ENCODE measurements at places on chromosomes 4 and X.

GRCh38 chrX:108573136-108573535, 133.5 kb downstream of the COL4A5 start:
- DNase-seq, result no peak

DNA sequence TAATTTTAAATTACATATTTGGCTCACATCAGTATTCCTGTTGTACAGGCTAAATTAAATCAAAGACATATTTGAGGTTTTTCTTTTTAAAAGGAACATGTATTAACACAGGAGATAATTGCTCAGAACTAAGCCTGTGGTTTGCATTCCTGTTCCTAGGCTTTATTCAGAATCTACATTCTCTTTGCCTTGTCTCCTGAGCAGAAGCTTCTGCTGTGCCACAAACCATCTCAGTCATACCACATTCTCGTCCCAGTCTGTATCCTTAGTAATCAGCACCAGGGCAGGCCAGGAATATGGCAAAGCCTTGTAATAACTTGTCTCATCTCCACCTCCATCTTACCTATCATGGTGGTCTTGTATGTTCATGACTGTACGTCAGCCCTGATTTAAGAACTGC, 162.8 kb downstream of the ARHGAP24 start:
- no peak for DNase-seq

DNA sequence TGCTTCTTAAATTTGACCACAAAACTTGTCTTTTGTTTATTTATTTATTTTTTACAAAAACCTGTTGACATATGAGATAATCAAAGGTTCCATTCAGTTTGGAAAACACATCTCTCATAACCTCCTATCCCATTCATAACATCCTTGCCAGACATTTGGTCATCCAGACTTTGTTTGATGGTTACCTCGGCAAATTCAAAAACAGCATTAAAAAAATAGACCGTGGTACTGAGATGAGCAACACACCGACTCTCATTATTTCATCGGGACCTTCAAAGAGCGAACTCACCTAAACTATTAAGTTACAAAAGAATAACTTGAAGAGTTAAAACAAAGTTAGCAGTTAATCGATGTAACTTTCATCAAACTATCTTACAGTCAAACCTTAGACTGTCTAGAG, 85.8 kb upstream of the RPS6KA3 start:
- DNase-seq, result no peak

- DNase-seq, result no peak
Measured at GRCh38 chrX:115591856-115592842, 31.2 kb downstream of the PLS3 start.

- DNase-seq, result no peak
Measured at GRCh38 chrX:118220509-118220908, 103.9 kb upstream of the KLHL13 start.

- DNase-seq, result no peak
Measured at GRCh38 chr4:169437299-169438047, 166.7 kb upstream of the SH3RF1 start.

GRCh38 chr4:71830497-71831190, 46.8 kb upstream of the GC start:
- DNase-seq, result no peak

- DNase-seq, result no peak
Measured at GRCh38 chr4:183532821-183533220, 28.0 kb downstream of the ING2 start.

GRCh38 chr4:40548256-40548655, 81.4 kb downstream of the RBM47 start:
- no peak for DNase-seq

GRCh38 chr4:88158489-88159228, at the start of gene ABCG2:
Gene ABCG2 (minus strand): TSS chr4:88158639. CDS start chr4:88139995, 18,644 bp downstream.
- peak; percentile 32 for DNase-seq

- DNase-seq, result no peak
Measured at GRCh38 chrX:129762448-129762847, 17.3 kb upstream of the SASH3 start.

DNA sequence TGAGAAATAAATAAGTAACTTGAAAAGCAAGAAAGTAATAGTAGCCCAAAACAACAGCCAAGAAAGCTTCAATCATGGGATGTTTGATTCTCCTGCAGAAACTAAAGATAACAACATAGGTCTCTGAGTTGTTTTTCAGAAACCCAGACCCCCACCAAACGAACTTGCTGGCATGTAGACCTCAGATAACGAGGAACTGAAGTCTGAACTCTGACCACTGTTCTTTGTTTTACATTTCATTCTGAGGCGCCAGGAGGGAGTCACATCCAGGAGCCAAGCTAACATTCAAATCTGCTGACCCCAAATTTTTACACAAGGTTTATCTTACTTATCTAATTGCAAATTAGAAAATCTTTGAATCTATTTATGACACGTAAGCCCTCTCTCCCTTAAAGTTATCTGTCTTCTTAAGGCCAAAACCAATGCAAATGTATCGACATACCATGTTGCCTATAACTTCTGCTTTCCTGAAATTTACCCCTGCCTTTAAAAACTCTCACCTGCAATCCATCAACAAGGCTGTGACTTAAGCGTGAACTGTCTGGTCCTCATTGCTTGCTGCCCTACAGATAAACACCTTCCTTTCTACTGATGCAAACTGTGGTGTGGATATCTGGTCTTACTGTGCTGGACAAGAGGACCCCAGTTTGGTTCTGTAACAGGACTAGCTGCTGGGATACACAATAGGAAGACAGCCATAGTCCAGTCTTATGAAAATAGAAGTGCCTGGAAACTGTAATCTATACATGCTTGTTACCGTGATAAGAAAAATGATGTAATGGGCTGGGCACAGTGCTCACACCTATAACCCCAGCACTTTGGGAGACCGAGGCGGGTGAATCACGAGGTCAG, 37.5 kb upstream of the NEIL3 start:
- DNase-seq, result no peak

DNA sequence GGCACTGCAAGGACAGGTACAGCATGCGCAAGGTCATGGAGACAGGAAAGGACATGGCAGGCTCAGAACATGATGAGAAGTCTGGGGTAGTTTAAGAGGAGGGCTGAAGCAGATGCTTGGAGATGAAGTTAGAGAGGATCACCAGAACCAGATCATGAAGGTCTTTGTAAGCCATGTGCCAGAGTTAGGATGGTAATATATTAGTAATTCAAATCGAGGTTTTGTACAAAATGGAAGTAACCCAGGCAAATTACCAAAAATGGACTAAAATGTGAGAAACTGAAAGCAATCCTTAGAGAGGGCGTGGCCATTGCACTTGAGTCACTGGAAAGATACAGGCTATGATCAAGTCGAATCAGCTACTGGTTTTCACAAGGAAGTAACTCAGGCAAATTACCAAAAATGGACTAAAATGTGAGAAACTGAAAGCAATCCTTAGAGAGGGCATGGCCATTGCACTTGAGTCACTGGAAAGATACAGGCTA, 13.5 kb downstream of the RXFP1 start:
- DNase-seq, result no peak

DNA sequence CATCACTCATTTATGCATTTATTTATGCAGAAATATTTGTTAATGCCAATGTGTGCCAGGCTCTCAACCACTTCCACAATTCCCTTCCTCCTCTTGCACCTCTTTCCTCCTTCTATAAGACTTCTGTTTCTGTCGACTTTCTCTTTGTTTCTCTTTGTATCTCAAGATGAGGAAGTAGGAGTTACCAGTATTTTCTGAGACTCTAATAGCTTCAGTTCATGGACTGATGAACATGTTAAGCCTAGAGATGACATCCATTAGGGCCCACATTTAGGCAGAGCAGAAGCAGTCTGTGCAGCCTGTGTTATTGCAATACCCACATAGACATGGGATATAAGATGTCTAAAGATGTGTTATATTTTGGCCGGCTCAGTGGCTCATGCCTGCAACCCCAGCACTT, 241.8 kb upstream of the SMIM31 start:
- DNase-seq, result no peak

DNA sequence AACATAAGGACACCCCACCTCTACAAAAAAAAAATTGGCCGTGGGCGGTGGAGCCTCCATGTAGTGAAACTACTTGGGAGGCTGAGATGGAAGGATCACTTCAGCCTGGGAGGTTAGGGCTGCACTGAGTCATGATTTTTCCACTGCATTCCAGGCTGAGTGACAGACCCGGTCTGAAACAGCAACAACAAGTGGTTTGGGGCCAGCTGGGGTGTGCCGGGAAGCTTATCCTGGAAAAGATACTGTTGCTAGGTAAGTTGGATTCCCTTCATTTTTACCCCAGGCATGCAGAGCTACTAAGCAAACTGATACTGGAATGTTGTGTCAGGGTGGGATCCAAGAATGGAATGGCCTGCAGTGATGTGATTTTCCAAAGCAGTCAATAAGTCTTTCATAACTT, 57.0 kb downstream of the XAGE2 start:
- no peak for DNase-seq

- no peak for DNase-seq
Measured at GRCh38 chr4:40388239-40388638, 53.1 kb downstream of the CHRNA9 start.
